ENCODE measurements at places on chromosomes 12 and 14. TPM values are rescaled to one million over a fixed set of nuclear protein-coding genes. Genes with fewer than 3 reads are reported as not detected.
A peak's percentile ranks its signal among the peaks of the same experiment; 100 is the strongest.

DNA sequence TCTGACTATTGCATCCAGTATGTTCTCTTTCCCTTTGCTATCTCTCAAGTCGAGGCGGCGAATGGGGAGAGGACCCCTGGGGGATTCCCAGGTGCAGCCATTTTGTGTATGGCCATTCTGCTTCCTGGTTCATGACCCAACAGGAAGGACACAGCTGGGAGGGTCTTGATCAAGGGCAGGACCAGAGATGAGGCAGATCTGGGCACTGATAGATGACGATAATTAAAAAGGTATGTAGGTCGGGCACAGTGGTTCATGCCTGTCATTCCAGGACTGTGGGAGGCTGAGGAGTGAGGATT, 73.9 kb downstream of the EID3 start:
- no peak for DNase-seq

- no peak for DNase-seq
Observed at GRCh38 chr12:42119085-42119633, 25.5 kb downstream of the GXYLT1 start.

- no peak for DNase-seq
Observed at GRCh38 chr14:104586832-104587620, 7.5 kb downstream of the C14orf180 start.

- DNase-seq, result peak; percentile 92
Observed at GRCh38 chr14:105478398-105479251, 4.0 kb downstream of the CRIP2 start.

- peak; percentile 56 for DNase-seq
Observed at GRCh38 chr14:69042787-69043444, 63.8 kb upstream of the ACTN1 start.

- no peak for DNase-seq
Observed at GRCh38 chr14:60169722-60170121, 4.5 kb upstream of the DHRS7 start.

GRCh38 chr14:69540654-69541335, 33.9 kb downstream of the CCDC177 start:
- no peak for DNase-seq

DNA sequence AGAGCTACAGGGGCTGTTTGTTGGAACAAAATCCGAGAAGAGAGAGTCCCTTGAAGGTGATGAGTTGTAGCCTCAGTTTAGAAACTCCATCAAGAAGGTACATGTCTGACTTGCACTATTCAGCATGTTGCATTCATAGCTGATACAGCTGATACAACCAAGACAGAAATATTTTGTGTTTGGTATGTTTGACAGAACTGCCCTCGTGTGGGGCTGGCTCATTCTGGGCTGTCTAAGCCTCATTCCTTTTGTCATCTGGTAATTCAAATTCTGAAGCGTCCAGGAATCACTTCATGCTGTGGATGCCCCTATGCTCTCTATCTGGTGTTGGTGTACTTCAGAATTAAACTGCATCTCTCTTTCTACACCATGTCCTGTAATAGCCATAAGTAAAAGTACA, 126.3 kb downstream of the ANO6 start:
- DNase-seq, result no peak

- DNase-seq, result no peak
Observed at GRCh38 chr12:88684610-88685009, 104.3 kb upstream of the KITLG start.

DNA sequence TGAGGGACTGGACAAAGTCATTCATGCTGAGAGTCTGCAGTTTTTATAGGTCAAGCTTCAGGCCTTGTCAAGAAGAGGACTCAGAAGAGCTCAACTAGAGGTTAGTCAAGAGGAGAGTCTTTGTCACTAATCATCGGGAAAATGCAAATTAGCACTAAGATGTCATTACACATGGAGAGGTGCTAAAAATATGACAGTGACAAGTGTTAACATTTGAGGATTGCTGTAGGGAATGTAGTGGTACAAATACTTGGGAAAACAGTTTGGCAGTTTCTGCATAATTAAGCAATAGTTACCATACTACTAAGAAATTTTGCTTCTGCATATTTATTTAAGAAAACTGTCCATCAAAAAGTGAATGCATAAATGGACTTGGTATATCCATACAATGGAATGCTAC, 60.9 kb upstream of the CSRP2 start:
- DNase-seq, result no peak

GRCh38 chr14:102906616-102907302, 15.7 kb upstream of the AMN start:
- DNase-seq, result peak; percentile 48

GRCh38 chr12:34625116-34625515, 602.8 kb downstream of the ALG10 start:
- DNase-seq, result peak; percentile 3

- DNase-seq, result peak; percentile 10
Observed at GRCh38 chr12:30828686-30829085, 73.9 kb upstream of the CAPRIN2 start.

DNA sequence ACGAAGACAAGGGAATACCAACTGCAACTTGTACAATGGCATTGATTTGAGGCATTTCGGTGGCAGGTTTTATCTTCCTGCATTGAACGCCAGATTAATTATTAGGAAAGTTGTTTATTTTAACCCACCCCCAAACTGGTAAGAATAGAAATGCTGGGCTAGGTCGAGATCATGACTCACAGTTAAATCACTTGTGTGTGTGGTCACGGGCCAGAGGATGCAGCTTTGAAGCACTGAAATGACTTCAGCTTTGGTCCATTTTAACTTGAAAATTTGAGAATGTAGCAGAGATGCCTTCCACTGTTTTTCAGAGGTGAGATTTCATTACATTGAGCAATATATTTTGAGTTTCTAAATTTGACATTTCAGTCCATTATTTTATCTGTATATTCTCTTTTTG, 23.6 kb upstream of the KCNH3 start:
- no peak for DNase-seq

- DNase-seq, result no peak
Observed at GRCh38 chr12:106861984-106862916, 87.8 kb downstream of the RIC8B start.

DNA sequence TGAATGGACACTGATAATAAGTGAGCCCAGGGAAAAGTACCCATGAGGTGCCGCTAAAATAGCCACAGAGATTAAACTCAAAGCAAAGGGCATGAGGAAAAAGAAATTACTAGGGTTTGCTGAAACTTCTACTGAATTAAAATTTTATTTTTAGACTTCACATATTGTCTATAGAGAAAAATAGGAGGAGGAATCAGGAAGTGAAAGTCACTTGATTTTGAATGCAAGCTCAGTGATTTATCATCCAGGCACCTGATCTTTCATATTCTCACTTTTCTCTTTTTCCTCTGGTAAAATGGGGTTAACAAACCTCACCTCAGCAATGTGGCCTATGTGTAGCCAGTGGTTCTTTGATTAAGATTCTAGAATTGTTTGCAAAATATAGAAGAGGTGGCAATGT, 479.8 kb downstream of the BCL11B start:
- DNase-seq, result no peak

DNA sequence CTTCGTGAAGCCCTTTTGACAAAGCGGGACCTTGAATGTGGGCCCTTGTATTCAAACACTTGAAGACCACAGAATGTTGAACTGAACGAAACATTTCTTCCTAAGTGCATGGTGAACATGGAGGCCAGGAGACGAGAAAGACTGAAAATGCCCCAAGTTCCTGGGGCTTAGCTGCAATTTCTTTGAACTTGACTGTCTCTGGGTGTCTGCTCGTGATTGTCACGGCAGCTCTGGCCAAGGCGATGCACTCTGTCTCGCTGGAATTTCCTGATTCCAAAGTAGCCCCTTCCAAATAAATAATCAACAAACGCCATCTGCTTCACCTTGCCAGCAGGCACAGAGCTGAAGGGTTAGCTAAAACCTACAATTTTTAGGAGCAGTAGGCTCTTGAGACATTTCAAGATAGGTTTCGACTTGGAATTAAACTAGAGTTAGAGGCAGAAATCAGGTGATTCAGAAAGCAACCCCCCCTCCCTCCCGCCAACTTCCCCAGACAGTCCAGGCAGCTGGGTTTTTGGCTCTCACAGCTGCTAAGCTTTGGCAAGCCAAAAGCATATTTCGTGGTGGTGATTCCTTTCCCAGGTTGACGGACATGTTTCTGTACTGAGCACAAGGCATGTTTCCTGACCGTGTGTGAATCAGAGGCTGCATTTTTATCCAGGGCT, 13.5 kb upstream of the IRF2BPL start:
- no peak for DNase-seq

- no peak for DNase-seq
Observed at GRCh38 chr14:36935976-36936678, 236.3 kb downstream of the SLC25A21 start.

DNA sequence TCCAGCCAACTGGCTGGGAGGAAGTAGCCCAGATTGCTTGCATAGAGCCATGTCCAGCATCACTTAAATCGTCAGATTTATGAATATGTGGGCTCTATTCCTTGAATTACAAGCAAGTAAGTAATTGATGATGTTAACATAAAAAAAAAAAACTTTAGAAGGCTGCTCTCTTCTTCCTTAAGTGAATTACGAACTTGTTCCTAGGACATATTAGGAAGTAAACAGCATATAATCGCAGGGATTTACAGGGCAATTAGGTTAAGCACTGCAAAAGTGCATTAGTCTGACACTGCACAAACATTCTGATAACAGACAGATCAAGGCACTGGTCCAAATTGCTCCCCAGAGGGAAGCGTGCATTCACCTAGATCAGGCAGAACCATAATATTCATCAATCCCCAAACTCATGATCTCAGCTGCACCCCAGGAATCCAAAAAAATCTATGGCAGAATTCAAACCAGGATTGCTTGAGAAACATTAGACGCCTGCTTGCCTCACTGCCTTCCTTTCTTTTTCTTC, 293.2 kb downstream of the TMEM132D start:
- no peak for DNase-seq

DNA sequence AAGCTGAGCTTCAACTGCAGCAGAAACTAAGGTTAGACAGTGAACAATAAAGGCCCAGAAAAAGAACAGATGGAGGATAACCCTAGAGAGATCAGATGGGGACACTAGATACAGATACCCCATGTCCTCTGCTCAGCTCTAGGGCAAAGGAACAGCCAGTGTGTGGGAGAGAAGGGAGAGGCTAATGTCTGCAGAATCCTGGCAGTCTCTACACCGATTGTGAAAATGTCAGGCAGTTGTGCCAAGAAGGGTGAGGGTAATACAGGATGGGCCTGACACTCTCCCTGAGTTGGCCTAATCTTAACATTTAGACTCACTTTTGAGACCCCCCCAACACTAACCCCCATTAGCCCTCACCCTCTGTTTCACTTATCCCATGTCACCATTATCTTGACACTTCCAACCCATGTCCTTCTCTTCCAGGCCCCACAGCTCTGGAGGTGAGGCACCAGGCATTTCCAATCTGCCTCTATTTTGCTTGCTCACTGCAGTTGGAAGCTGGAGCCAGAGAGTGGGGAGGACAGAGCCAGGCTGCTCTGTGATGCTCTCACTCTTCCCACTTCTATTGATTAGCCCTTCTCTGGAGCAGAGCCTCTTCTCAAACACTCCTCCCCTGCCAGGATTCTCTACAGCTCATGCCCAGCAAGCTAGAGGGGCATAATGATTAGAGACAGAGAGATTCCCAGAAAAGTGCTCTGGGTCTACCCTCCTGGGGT, 3.0 kb upstream of the BLOC1S1 start:
- DNase-seq, result no peak

DNA sequence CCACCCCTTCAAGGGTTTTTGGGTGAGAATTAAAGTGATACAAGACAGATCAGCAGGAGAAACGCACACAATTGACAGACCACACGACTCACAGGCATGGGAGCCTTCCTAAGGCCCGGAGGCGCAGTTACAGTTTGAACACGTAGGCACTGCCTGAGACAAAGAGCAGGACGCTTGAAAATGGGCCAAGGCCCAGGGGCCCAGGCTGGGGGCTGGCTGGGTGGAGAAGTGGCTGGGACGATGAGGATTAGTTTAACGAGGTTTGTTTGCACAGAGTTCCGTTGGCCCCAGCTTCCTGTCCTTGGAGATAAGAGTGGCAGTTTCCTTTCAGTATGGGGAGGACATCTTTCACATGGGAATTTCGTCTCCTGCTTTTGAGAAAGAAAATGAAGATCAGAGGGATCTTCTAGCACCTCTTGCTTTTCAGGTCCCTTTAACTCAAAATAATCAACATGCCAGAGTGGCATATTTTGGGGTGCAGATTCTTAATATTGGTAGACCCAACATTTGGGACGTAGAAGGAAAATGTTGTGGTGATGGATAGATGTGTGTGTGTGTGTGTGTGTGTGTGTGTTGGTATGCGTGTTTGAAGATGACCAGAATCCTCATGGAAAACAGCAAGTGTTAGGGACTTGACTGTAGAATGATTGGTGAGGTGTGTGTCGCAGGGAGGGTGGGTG, 44.6 kb downstream of the DLK1 start:
- peak; percentile 38 for DNase-seq

- no peak for DNase-seq
Observed at GRCh38 chr12:96327889-96328288, 72.3 kb downstream of the CDK17 start.

- peak; percentile 80 for DNase-seq
Observed at GRCh38 chr12:57815177-57816000, 3.1 kb downstream of the AVIL start.

DNA sequence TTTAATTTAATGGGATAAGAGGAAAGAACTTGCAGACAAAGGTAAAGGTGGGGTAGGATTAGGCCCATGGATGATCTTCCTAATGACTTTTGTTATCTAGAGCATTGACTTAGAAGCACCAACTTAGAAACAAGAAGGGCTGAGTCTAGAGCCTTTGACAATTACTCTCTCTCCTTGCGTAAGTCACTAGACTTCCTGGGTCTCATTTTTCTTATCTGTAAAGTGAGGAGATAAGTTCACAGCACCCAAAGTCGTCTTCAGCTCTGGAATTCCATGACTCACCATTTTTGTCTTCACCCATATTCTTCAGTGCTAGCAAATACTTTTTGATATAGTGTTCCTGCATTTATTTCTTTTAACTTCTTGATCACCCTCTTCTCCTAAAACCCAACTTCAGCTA, 75.7 kb downstream of the SSPN start:
- DNase-seq, result no peak

GRCh38 chr12:49555631-49556390, 12.1 kb downstream of the MCRS1 start:
- DNase-seq, result peak; percentile 45

- peak; percentile 2 for DNase-seq
Observed at GRCh38 chr12:74689071-74689655, 151.5 kb downstream of the ATXN7L3B start.

GRCh38 chr12:9906873-9907272, 25.3 kb downstream of the CLEC2A start:
- DNase-seq, result no peak

GRCh38 chr12:86118161-86118560, 138.0 kb downstream of the MGAT4C start:
- no peak for DNase-seq

CACNA2D4 gene
- total RNA-seq, result 0.22 TPM

MORN3 gene
- total RNA-seq, result 1.5 TPM

POU6F1 gene
- total RNA-seq, result 8.3 TPM

NANOG gene
- total RNA-seq, result 147 TPM

MGST1 gene
- total RNA-seq, result 120 TPM

ACOT6 gene
- not detected for total RNA-seq

EEF1AKMT3 gene
- 3.6 TPM for total RNA-seq

FITM1 gene
- total RNA-seq, result not detected

MAP1LC3B2 gene
- total RNA-seq, result 2.8 TPM

AKAP6 gene
- total RNA-seq, result 0.22 TPM

MBD6 gene
- 4.2 TPM for total RNA-seq

INF2 gene
- 78.6 TPM for total RNA-seq

LIN7A gene
- total RNA-seq, result 11.9 TPM

LMNTD1 gene
- total RNA-seq, result not detected

IFNG-AS1 gene
- total RNA-seq, result not detected

TSPAN19 gene
- total RNA-seq, result not detected

IL31 gene
- not detected for total RNA-seq

KRT79 gene
- not detected for total RNA-seq
